Stimulated activated CD8-positive, alpha-beta memory T cell treated with anti-CD3 and anti-CD28 coated beads, Interleukin-4, amount 100 ng/mL, for 4 hours (primary cell): ENCODE measurements at places on chromosomes 16 and 17.

DNA sequence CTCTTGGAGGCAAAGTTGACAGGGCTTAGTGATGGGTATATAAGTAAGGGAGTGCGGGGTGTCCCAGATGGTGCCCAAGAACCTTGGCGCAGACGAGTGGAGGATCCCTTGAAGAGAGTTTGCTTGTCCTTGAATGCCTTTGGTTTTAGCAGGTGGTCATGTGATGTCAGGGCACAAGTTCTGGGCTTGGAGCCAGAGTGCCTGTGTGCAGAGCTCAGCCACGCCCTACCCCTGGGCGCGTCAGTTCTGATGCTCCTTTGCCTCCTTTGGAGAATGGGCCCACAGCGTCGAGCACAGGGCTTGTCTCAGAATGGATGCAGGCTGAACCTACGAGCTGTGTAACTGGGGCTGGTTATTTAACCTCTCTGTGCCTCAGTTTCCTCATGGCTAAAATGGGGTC lies 412.2 kb upstream of the EEF2KMT start:
- no peak for DNase-seq

DNA sequence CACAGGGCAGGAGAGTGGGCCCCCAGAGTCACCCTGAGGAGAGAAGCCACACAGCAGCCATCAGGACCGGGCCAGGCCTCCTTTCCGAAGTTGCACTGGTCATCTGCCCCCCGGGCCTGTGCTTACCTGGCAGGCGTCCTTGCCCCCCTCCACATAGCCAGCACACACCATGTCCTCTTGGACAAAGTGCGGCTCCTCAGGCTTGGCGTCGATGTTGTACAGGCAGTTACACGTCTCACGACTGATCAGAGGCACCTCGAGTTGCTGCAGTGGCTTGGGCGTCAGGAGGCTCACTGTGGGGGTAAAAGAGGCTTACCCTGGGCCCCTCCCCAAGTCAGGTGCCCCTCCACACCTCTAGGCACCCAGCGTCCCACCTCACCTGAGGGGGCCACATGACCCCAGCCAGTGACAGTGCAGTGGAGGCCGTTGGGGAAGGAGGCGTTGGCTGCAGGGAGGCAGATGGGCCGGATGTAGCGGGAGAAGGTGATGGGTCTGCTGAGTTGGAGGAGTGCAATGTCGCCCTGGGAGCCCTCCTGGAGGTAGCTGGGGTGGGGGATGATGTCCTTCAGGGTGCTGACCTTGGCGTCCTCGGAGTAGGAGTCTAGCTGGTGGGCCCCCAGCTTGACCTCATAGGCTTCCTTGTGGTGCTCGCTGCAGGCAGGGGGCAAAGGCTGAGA lies 3.1 kb downstream of the PRSS8 start:
- no peak for DNase-seq

- DNase-seq = no peak
Measured at GRCh38 chr17:36890398-36891168, 46.7 kb upstream of the LHX1 start.

GRCh38 chr17:72948115-72948514 lies 144.4 kb downstream of the SLC39A11 start:
- DNase-seq = no peak

- no peak for DNase-seq
Measured at GRCh38 chr16:24318680-24319079, 62.5 kb downstream of the CACNG3 start.

DNA sequence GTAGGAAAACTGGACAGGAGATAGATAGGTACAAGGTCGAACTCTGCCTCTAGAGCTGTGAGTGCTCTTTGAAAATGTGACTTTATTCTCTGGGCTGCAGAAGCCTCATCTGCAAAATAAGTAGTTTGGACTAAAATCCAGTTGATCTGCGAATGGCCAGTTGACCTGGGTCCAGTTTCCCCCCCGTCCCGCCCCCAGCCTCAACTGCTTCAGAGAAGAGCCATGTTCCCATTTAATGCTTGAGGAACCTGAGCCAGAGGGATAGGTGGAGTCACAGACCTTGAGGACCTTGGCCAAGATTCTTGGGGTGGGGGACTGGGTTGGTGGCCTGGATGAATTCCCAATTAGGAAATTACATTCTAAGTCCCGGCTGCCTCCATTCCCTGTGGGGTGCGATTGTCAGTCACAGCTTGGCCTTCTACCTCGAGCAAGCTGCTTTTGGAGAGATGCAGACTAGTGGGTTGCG lies 14.1 kb downstream of the TBX2 start:
- DNase-seq = no peak

- no peak for DNase-seq
Measured at GRCh38 chr16:81276323-81276722, 37.8 kb downstream of the BCO1 start.

- DNase-seq = no peak
Measured at GRCh38 chr16:23064639-23065038, 84.6 kb downstream of the USP31 start.

DNA sequence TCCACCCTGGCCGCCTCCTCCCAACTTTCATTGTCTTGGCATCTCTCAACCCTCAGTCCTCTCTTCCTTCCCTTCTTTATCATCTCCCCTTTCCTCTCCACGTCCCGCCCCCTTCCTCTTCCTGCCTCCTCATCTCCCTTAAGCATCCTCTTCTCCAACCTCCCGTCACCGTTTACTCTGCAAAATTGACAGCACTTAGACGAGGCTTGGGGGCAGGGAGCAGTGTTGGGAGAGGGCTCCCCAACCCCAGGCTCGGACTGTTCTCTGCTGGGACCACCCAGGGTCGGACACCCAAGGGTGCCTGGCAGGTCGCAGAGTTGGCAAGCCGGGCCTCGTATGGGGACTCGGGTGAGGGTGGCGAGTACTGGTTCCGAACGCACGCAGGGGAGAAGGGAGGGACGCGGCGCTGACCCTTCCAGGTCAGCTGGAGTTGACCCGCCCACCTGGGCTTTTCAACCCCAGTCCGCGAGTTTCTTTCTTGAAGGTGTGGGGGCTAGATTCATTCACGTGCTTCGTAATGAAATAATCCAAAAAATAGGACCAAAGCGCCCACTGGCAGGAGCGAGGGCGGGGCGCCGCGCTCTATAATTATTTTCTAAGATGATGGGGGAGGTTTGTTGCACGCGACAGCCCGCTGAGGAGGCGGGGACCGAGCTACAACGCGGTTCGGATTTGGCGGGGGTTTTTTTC lies 775 bp upstream of the PAGR1 start:
- no peak for DNase-seq

DNA sequence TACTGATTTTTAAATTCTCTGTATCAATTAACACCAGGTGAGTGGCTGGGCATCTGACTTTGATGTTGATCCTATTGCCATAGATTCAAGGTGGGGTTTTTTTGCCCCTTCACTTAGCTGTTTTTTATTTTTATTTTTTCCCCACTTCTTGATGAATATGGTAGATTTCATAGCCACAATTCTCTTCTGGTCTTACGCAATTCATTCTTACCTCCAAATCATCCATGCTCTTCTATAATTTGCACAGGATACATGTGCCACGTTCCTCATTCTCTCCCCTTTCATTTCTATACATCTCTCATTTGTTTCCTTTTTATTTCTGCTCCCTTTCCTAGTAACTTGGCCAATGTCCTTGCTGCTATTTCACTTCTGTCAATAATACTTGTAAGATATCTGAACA lies 14.9 kb upstream of the HS3ST4 start:
- no peak for DNase-seq

GRCh38 chr16:3038256-3038655 lies 1.5 kb upstream of the BICDL2 start:
- DNase-seq = no peak

- DNase-seq = no peak
Measured at GRCh38 chr17:77363821-77364361, 223.1 kb downstream of the SEC14L1 start.

DNA sequence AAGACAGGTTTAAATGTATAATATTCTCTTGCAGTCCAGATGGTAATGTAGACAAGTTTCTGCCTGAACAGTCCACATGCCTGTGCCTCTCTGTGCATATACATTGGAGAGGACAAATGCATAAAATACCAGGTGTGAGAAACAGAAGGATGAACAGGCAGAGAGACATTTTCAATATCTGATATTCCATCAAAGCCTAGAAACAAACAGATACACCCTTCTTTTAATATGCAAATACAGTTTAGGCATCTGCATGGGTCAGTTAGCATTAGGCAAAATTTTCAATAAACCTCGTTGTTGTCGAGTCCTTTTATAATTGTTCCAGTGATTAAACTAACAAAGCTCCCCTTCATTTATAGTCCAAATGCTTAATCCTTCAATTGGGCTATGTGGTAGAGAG lies 897 bp downstream of the OMG start:
- no peak for DNase-seq

DNA sequence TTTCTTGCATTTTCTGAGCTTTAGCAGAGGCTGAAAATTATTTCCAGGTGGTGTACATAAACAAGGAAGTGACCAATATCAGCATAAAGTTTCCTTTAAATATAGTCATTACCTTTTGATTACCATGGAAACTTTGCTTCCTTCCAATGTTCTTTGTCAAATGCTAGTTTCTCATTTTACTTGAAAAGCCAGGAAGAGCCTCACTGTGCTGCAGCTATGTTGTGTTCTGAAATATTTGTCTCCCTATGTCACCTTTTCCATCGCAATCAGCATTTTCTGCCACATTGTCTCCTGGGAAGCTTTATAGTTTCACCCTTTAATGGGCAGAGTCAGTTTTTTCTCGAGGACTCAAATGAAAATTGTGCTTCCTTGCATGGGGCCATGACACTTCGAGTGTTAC lies 496.0 kb downstream of the CDH8 start:
- no peak for DNase-seq

DNA sequence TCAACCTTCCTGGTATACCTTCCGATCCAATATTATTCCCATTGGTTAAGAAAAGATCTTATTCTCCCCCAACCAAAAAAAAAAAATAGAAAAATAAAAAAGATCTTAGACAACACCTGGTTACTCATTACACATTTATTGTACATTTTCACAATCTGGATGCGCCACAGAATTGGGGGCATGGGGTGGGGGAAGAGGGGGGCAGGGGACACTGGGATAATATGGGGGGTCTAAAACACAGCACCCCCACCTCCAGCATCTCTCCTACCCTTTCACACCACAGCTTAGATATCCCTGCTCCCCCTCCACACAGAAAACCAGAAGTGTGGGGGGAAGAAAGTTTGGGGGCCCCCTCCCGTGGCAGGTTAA lies 3.7 kb downstream of the VAMP2 start:
- no peak for DNase-seq

GRCh38 chr17:33291248-33292200 lies 1.6 kb downstream of the ASIC2 start:
- no peak for DNase-seq

DNA sequence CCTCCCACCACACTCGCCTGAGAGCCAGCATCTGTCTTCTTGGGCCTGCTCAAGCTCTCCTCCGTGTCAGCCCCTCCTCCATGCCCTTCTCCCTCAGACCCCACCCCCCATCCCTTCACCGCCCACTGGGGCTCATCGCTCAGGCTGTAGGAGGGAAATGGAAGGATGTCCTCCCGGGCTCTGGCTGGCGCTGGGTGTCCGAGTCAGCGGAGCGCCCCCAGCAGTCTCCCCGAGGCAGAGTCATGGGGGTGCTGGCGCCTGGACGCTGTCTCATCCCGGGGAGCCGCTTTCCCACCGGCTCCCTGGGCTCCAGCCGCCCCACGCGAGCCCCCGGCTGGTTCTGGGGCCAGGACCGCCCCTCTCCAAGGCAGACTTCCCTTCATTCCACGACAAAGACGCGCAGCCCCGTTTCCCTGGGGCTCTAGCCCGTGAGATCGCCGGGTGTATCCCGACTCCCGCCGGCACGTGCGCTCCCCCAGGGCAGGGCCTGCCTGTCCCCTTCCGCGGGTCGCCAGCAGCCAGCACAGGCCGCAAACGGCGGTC lies 428 bp upstream of the ANTKMT start:
- DNase-seq = no peak

GRCh38 chr17:49835472-49835871 lies 12.4 kb downstream of the TAC4 start:
- no peak for DNase-seq

GRCh38 chr16:78399384-78399783 lies 299.9 kb downstream of the WWOX start:
- DNase-seq = no peak

DNA sequence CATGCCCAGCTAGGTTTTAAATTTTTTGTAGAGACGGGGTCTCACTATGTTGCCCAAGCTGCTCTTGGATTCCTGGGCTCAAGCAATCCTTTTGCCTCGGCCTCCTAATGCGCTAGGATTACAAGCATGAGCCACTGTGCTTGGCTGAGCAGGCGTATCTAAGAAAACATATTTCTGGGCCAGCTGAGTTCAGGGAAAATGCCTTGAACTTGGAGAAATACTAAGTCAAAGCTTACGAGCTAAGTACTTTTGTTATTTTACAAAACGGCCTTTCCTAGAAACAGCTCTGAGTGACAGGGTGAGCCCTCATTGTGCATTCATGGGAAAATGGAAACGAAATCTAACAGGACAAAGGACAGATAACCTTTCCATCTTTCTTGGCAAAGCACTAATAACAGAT lies 24.7 kb downstream of the DNAI2 start:
- DNase-seq = no peak

- DNase-seq = no peak
Measured at GRCh38 chr17:72135546-72136325, 14.9 kb downstream of the SOX9 start.

GRCh38 chr17:29787995-29788394 lies 142.0 kb downstream of the SSH2 start:
- no peak for DNase-seq

DNA sequence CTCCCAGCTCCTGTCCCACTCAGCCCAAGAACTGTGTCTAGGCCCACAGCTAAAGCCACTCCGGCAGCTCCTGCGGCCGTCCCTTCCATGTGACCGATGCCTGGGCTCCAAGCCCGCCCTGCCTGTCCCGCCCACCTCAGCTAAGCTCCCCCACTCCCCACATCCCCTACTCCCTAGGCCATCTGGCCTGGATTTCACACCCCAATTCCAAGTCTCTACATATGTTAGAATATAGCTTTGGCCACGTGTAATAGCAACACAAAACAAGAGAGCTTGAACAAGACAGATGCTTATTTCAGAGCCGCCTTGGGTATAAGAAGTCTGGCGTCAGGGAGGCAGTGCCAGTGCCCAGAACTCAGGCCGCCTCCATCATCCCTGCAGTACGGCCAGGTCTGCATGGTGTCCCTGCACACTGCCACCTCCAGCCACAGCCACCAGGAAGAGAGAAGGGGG lies 30.0 kb upstream of the USP22 start:
- no peak for DNase-seq

DNA sequence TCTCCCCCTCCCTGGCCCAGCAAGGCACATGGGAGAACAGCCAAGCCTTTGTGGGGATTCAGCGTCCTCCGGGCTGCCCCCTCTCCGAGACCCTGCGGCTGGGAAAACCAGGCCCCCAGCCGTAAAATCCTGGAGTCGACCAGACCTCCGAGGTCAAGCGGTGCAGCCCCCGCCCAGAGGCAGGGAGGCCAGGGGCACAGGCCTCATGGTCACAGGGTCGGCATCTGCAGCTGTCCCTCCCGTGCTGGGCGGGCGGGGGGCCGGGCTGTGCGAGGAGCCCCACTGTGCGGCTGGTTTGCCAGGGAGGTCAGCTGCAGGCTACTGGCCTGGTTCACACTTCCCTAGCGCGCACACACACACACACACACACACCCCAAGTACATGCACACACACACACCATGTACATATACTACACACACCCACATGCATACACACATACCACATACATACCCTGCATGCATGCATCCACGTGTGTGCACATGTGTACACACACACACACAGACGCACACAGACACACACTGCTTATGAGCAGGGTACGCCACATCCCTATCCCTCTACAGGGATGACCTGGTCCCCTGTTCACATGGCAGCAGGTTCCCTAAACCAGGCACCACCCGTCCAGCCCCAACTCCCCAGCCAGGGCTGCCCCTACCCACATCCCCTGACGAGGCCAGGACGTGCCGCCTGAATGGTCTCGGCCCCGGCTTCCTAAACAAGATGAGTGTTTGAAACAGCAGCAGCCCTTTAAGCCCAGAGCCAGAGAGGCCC lies 108.9 kb upstream of the CIBAR2 start:
- no peak for DNase-seq
